Fibroblast of skin of right biceps (primary cell): ENCODE measurements at places on chromosomes 7 and 10.

DNA sequence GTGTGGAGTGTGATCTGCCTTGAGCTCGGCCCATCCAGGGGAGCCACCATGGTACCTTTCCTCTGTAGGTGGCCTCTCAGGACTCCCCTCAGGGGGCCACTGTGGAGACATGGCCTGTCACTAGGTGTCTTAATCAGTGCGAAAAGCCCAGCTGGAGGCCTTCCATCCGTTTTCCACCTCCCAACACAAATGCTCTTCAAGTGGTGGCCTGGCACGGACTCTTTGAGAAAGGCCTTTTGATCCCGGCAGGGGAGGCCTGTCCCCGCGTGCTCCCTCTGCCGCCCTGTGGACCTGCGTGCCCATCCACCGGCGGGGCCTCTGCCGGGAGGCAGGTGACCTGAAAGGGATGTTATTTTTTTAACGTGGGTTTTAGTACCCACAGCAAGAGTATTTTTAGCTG lies 149.5 kb downstream of the RGS10 start:
- DNase-seq = no peak

GRCh38 chr7:130299866-130300265 lies 6.9 kb downstream of the CPA4 start:
- peak; percentile 28 for DNase-seq

- DNase-seq = no peak
Measured at GRCh38 chr7:157395206-157395605, 58.4 kb downstream of the DNAJB6 start.

DNA sequence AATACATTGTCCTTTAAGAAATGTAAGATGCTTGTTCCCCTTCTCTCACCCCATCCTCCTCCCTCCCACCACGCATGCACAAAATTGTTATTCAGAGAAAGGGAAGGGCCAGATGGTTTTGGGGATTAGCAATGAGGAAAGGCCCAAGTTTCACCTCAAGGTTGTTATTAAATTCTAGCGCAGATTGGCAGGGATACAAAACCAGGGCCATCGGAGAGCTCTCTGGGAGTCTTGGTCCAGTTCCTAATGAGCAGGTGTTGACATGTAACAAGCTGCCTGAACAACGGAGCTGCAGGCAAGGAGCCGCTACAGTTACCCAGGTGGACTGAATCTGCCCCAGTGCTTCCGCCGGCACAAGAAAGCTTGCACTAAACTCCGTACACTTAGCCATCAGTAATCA lies 9.7 kb upstream of the ANK3 start:
- DNase-seq = no peak

GRCh38 chr10:5159126-5159525 lies 25.8 kb downstream of the AKR1C8 start:
- DNase-seq = no peak

- no peak for DNase-seq
Measured at GRCh38 chr10:133454204-133454893, 604 bp downstream of the SCART1 start.

GRCh38 chr7:23211589-23211988 lies 29.7 kb downstream of the NUP42 start:
- no peak for DNase-seq

DNA sequence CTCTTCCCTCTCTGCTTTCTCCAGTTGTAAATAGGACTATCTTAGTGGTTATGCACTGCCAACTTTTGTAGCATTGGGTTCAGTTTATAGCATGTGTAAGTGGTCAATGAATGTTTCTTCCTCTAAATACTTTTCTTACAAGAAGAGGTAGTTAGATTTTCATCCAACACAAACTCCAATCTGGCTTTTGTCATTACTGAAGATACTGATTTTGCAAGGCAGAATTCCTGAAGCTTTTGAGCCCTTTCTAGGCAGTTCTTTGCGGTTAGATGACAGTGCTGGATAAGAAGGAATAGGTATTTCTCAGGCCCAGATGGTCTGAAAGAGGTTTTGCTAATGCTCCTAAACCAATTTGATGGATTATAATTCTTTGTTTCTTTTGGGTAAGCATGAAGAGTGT lies 60.5 kb downstream of the BICC1 start:
- peak; percentile 40 for DNase-seq

- DNase-seq = peak; percentile 100
Measured at GRCh38 chr7:101121991-101122932, 4.6 kb upstream of the SERPINE1 start.

DNA sequence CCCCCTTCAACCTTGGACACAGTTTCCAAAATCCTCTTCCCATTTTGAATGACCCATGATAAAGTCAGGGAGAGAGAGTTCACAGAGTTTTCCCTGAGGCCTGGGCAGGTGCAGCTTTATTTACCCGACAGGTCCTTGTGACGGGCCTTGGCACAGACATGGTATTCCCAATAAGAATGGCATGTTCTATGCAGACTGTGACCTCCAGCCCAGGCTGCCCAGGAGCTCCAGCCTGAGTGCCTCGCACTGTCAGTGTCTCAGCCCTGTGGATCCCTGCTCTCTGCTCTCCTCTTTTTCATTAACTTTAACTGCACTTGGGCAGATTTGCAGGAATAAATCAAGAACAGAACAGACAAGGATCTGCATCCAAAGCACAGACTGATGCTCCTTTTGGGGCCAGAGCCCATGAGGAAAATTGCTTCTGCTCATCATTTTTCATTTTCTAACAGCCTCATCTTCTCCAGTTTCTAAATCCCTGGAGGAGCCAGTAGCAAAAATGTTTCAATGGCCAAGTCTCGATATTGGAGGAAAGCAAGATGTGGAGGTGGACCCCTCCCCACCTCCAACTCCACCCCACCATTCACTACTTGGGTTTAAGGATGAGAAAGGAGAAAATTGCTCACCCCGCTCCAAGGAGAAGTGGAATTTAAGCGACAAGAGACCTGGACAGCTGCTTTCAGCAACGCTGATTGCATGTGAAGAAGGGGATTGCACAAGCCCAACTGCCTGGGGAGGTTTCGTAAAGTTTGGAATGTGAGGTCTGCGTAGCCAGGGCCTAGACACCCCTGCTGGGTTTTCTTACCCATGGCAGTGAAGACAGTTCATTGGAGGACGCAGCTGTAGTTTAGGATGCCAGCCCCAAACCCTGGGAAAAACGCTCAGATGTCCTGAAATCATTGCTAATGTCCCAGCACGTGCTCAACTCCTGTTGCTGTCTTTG lies 225.9 kb downstream of the WDR11 start:
- peak; percentile 26 for DNase-seq

DNA sequence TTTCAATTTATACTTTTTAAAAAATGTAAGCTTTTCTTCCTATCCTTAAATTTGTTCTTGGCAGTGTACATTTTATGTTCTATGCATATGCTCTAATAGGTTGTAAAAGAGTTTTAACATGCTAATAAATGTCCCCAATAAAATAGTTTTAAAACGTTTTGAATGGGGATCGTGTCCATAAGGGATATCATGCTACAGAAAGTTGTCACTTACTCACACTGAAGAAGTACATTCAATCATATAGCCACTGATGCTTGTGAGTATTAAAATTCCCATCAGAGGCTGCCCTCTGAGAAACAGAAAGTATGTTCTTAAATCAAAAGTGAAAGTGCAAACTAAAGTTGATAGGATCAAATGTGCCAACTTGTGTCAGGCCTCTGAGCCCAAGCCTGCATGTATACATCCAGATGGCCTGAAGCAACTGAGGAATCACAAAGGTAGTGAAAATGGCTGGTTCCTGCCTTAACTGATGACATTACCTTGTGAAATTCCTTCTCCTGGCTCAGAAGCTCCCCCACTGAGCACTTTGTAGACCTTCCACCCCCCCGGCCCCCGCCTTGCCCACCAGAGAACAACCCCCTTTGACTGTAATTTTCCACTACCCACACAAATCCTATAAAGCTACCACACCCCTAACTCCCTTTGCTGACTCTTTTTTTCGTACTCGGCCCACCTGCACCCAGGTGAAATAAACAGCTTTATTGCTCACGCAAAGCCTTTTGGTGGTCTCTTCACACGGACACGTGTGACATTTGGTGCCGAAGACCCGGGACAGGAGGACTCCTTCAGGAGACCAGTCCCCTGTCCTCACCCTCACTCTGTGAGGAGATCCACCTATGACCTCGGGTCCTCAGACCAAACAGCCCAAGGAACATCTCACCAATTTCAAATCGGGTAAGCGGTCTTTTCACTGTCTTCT lies 877 bp upstream of the NOD1 start:
- no peak for DNase-seq

- DNase-seq = no peak
Measured at GRCh38 chr7:24531255-24531654, 42.0 kb upstream of the PALS2 start.

- DNase-seq = peak; percentile 63
Measured at GRCh38 chr7:128879939-128880746, 17.5 kb downstream of the ATP6V1F start.

- DNase-seq = no peak
Measured at GRCh38 chr10:113300617-113301016, 252.2 kb upstream of the HABP2 start.

DNA sequence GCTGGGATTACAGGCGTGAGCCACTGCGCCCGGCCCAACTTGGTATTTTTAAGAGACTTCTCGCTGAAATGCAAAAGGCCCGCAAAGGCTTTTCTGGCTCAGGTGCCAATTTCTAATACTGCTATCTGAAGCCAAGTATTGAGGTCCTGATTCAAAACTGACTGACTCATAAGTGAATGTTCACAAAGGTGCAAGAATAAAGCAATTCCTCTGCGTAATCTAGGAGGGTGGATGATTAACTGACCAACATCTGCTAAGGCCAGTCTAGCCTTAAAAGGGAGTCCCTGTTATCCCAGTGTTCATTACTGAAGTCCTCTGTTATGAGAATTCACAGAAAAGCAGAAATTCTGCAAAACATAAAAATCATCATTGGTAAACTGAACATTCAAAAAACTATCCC lies 111.4 kb downstream of the SRPK2 start:
- peak; percentile 13 for DNase-seq

DNA sequence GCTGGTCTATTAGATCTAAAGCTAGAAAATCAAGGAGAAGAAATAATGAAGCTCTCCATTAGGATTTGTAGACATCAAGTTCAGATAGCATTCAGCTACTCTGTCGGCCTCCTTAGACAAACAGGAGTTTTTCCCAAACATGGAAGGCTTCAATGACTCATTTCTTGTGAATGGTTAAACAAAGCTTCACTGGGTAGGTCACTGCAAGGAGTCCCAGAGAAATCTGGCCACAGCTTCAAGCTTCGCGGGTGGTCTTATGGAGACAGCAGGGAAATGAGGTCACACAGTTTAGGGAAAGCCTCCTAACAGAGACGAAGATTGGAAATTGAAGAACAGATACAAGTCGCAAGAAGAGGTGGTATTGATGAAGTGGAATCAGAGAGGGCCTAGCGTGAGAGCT lies 22.6 kb upstream of the LRRC72 start:
- peak; percentile 71 for DNase-seq

DNA sequence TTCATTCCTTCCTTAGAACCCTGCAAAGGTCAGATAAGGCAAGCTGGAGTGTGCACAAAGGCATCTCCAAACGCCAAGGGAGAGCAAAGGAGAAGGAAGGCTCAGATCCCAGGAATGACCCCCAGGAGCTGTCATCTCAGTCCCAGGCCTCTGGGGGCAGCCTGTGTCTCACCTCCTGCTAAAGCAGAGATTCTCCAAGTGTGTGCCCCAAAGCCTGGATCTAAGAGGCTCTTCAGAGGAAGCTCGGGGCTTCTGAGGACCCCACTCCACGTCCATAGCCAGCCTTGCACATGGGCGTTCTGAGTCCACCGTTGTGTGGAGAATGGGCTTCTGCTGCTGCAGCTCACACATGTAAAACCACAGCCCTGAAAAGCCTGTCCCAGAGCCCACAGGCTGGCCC lies 5.1 kb upstream of the GRID1 start:
- DNase-seq = no peak

DNA sequence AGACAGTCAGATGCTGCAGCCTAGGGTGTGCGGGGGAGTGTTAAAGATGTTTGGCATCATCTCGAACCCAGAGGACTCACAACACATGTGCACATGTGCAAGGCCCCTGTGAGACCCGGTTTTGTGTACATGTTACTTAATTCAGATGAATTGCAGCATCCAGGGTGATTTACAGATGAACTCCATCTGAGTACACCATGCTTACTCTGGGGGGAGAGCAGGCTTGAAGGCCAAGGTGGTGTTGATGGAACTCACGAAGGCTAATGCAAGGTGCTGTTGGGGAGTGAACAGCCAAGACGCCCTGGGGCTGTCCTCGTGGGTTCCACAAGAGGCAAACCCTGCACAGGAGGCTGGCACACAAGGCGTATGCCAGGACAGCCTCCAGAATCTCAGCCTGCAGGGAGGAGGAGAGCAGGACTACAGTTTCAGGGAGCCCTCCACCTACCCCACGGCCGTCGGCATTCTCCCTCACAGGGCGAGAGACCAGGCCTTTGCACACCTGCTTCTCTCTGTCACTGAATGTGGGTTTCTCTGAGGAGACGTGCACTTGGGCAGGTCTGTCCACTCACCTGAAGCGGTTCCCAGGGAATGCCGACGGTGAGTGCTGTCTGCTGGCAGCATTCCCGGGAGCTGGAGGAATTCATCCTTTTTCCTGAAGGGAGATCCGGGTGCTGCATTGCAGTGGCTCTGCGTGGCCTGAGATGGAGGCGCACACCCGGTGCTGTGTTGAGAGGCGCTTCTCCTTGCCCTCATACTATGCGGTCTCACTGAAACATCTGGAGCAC lies 178.5 kb upstream of the RNF32 start:
- no peak for DNase-seq

DNA sequence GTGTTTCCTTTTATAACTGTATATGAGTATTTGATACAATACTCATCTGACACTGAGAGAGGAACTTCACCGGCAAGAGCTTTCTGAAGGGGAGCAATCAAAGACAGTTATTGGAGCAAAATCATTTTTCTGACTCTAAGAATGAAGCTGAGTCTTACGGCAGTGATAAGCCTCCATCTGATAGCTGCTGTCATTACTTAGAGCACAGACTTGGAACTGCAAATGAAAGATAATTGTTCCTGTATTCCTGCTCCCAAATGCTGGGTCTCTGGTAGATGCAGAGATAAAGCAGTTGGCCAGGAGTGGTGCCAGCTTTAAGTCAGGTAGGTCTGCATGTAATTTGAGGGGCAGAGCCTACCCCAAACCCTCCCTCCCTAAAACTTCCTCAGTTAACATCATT lies 2.3 kb upstream of the PALS2 start:
- DNase-seq = no peak

GRCh38 chr7:42197451-42197850 lies 39.6 kb downstream of the GLI3 start:
- peak; percentile 67 for DNase-seq

GRCh38 chr10:38054361-38054797 lies 39.8 kb upstream of the ZNF37A start:
- peak; percentile 73 for DNase-seq

- no peak for DNase-seq
Measured at GRCh38 chr7:126716321-126716720, 536.4 kb downstream of the GRM8 start.

- DNase-seq = no peak
Measured at GRCh38 chr10:130715686-130716670, 579.8 kb downstream of the GLRX3 start.

DNA sequence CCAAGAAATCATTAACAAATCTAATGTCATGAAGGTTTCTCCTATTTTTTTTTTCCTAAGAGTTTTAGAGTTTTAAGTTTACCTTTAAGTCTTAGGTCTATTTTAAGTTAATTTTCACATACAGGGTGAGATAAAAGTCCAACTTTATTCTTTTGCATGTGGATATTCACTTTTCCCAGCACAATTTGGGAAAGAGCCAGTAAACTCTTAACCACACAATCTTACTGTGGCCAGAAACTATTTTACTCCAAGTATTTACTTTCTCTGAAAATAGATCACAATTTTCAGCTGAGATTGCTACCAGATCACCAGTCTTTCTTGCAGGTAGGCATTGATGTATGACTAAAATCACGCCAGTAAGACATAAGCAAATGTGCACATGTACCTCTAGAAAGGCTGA lies 728.5 kb downstream of the TNS3 start:
- DNase-seq = peak; percentile 57

- no peak for DNase-seq
Measured at GRCh38 chr7:54877683-54878082, 118.7 kb upstream of the SEC61G start.
